Hematopoietic multipotent progenitor cell treated with erythropoietin and hydrocortisone succinate and interleukin-3 and kit ligand, for 8 days (in vitro differentiated cells): ENCODE measurements at places on chromosomes 7 and 10.
A peak's percentile ranks its signal among the peaks of the same experiment; 100 is the strongest.

GRCh38 chr7:104843198-104843597 lies 170.8 kb upstream of the KMT2E start:
- DNase-seq = no peak

- DNase-seq = peak; percentile 77
These were observed 41.4 kb upstream of the IKZF1 start for GRCh38 chr7:50262916-50263690.

DNA sequence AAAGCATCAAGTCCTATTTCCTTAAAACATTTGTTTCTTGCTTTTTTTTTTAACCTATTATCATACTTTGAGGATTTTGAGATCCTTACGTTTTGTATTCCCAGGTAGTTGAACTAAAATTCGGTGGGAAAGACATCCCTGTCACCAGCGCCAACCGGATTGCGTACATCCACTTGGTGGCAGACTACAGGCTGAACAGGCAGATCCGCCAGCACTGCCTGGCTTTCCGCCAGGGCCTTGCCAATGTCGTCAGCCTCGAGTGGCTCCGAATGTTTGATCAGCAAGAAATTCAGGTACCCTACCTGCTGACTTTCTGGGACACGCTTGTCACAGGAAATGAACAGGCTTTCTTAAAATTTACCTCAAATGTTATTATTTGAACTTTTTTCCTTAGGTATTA lies 83.0 kb upstream of the DNAJB6 start:
- DNase-seq = no peak

DNA sequence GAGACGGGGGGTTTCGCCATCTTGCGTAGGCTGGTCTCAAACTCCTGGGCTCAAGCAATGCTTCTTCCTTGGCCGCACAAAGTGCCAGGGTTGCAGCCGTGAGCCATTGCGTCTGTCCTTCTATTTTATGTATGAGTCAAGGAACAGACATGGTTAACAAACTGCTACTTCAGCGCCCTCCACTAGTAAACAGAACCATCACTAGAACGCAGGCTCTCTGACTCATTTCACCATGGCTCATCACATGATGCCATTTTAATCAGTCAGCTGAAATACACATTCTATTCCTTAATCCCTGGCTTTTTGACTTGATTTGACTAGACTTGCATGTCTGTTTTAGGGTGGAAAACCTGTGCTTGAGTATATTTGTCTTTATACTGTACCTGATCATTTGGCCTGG lies 41.3 kb downstream of the CELF2 start:
- no peak for DNase-seq

- no peak for DNase-seq
These were observed 187.3 kb downstream of the CXCL12 start for GRCh38 chr10:44197646-44198045.

DNA sequence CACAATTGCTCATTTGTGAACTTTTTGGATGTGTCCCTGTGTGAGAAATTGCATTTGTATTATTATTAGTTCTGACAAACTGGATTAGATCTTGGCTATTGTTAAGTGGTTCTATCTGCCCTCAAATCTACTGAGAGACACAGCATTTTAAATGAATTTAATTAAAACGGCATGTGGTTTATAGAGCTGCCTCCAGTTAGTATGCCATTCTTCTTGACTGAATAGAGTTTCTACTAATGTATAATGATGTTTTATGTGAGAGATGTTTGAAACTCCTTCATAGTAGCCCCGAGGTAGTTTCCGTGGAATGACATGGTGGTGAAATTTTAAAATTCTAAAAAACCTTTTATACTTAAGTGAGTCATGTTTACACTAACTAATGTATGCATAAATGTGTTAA lies 110.9 kb downstream of the DYNC1I1 start:
- no peak for DNase-seq

DNA sequence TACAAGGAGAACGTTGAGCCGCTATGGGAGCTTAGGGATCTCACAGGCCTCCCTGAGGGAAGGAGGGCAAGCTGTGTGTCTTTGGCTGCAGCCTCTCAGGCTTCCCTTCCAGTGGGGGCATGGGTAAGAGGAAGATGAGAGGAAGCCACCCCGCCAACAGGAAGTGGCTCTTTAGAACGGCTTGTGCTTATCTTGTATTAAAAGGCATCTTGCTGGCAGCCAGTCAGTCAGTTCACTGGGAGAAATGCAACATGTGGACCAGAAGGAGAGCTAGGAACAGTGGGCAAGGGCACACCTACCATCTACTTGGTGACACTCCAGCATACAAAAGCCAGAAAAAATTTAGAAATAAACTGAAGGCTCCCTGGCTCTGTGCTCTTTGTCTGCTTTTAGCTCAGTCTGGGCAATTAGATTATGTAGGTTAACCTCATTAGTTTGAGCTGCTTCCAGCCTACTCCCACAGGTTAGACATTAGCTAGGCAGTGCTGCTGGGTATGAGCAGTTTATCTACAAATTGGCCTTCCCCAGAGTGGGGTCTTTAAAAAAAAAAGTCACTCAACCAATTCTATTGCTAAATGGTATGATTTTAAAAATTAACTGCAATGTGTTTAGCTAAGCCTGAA lies 595.9 kb downstream of the KCNMA1 start:
- DNase-seq = peak; percentile 82

- no peak for DNase-seq
These were observed 253.8 kb downstream of the CSTF2T start for GRCh38 chr10:51445588-51445987.

GRCh38 chr7:26863518-26864308 lies 677 bp downstream of the SKAP2 start:
- DNase-seq = peak; percentile 55

- no peak for DNase-seq
These were observed 395.9 kb downstream of the GRM8 start for GRCh38 chr7:126856691-126857291.

DNA sequence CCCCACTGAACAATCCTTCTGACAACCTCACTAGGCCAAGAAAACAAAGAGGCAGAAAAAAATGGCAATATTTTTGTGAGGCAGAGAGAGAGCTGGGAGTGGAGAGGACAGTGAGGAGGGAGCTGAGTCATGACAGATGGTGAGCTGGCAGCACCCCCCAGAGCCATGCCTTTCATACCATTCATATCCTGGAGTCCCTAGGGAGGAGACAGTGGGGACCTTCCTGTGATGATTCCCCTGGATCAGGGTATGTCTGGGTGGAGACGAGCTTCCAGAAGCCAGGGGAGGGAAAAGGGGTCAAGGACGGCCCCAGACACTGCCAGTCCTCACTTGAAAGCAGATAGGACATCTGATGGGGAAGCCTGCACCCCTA lies 160.5 kb downstream of the ADAM12 start:
- DNase-seq = no peak
